ENCODE measurements at places on chromosomes 1 and 21.

DNA sequence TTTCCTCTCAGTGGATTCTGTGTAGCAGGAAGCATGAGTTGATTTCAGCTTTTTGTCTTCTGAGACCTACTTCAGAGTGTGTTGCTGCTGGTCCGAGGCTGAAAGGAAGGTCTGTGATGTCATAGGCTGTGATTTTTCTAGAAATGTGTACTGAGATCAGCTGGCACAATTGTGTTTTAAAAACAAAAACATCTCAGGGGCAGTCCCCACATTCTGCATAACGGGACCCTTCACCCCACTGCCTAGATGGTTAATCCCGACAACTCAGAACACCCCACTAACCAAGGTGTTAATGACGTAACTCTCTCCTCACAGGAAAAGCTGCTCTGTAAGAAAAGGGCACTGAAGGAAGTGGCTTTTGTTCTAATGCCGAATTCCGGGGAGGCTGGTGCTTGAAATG, 59.8 kb upstream of the PPP2R5A start:
- no peak for DNase-seq

GRCh38 chr1:115669002-115669673, 27.4 kb downstream of the VANGL1 start:
- DNase-seq, result no peak

DNA sequence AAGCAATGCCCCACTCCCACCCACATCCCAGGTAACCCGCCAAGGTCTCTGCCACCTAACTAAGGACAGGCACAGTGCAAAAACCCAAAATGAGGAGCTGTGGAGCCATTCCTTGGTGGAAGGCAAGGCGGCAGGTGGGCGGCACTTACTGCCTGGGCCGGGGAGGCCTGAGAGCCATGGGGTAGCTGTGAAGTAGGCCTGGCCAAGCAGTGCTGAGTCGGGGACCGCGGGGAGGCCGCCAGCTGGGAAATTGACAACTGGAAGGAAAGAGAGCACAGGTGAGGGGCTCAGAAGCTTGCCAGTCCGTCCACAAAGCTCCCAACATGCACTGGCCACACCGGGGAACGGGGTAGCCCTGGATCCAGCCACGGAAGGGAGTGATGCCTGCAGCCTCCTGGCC, 85.3 kb downstream of the NPHP4 start:
- no peak for DNase-seq

DNA sequence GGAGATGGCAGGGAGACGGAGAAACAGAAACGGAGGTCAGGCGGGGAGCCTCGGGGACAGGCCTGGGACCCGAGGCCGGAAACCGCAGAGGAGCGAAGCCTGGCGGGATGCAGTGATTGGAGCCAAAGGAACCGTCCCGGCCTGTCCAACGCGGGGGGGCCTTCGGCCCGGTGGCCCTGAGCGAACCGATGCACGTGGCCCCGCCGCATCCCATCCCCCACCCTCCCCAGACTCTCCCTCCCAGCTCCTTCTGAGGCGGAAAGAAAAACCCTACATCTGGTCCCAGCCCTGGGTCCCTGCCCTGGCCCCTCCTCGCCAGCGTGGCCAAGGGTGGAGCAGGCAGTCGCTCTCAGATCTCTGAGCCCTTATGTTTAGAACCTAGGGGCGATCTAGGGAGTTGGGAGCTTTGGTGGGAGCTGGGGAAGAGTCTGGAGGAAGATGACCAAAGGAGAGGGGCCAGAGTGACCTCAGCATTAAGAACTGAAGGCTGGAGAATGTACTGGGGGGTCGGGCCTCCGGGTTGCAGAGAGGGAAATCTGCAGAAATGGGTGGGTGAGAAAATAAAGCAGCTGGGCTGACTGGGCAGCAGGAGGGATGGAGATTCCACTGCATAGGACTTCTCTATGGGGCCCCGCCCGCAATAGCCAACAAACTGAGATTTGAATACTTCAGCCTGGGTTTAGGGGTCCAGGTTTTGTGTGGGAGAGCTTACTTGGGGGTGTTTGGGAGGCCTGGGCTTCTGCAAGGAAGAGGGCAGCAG, 1.5 kb upstream of the CRABP2 start:
- peak; percentile 78 for DNase-seq

DNA sequence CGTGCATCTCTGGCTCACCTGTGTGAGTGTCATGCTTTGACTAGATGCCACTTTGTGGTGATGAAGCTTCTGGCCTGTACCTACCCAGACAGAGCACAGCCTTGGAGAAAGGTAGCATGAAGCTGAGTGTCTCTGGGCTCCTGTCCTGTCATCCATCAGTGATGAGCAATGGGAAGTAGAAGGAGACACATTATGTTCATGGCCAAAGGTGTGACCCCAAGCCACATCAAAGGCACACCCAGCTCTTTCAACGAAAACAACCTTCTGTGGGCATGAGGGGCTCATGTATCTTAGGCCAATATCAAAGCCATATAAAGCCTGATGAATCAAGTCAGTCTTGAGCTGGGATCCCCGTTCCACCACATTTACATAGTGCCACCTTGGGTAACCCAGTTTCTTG, 1.0 kb upstream of the CLIC6 start:
- no peak for DNase-seq

DNA sequence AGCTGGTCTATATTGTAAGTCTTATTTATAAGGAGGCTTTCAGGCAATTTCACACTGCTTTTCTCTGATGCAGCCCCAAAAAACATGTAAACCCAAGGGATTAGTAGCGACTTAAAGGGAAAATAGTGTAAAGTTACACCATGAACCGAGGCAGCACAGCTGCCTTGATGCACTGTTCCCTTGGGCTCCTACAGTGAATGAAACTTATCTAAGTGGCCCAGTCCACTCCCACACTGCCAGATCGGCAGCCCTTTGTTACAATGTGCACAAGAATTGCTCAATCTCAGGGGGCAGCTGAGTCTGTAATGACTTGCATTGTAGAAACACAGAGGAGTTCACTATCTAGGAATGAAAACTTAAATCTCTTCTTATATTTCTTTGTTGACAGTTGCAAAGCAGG, 120.8 kb upstream of the ADGRL2 start:
- DNase-seq, result peak; percentile 35

- no peak for DNase-seq
These were observed 31.2 kb upstream of the IFNAR2 start for GRCh38 chr21:33198346-33199099.

DNA sequence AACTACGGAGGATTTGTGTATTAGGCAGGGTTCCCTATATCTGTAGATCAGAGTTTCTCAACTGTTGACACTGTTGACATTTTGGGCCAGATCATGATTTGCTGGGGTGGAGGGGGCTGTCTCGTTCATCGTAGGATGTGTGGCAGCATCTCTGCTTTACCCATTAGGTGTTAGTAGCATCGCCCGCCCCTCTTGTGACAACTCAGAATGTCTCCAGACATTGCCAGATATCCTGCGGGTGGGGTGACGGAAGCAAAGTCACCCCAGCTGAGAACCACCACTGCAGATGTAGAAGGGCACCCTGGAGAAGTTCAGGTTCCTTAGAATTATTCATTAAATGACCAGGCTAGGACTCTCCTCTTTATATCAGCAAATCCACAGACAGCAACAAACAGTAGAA, 125.9 kb downstream of the CLIC6 start:
- DNase-seq, result no peak

GRCh38 chr21:36976882-36977651, 10.6 kb upstream of the HLCS start:
- peak; percentile 60 for DNase-seq

DNA sequence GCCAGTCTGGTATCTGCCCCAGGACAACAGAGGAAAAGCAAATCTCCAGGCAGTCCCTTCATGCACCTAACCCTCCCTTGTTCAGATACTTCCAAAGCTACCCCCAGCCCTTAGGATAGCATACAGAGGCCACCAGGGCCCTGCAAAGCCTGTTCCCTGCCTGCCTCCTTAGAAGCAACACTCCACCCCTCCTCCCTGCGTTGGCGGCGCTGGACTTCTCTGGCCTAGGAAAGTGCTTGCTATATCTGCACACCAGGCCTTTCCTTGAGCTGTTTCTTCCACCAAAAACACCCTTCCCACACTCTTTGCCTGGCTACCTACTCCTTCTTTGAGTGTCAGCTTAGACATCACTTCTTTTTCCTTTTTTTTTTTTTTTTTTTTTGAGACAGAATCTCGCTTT, 61.3 kb downstream of the GRIK3 start:
- no peak for DNase-seq

DNA sequence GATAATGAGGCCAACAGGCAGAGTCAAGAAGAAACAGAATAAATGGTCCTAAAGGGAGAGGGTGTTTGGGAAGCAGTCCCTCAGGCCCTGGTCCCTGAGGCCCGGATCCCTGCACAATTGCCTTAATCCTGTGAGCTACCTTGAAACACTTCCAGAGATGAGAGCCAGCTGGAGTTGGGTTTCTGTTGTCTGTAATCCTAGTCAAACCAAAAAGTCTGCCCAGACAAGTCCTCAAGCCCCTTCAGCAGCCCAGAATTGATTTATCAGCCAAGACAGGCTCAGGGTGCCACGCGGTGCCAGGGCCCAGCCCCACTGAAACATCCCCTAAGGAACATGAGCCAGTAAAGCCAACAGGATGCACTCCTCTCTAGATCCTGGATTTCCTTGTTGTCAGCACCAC, 16.4 kb upstream of the CLSTN1 start:
- DNase-seq, result no peak

- DNase-seq, result no peak
These were observed 7.8 kb downstream of the STMN1 start for GRCh38 chr1:25898223-25899015.

DNA sequence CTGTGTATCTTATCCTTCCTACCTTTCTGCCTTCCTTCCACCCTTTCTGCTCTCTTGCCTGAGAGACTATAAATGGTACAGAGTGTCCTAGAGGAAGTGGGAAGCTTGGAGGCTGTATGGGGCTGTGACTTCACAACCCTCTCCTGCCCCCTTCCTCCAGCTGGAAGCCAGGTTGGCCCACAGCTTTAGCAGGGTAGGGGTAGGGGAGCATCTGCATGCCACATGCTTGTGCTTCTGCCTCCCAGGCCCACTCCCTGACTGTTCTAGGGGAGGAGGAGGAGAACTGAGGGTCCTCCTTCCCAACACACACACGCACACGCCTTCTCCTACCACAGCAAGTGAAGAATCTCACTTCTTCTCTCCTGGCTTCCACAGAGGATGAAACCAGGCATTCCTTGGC, 3.9 kb upstream of the SLC27A3 start:
- DNase-seq, result no peak

GRCh38 chr1:192826791-192827546, 18.1 kb downstream of the RGS2 start:
- DNase-seq, result no peak

DNA sequence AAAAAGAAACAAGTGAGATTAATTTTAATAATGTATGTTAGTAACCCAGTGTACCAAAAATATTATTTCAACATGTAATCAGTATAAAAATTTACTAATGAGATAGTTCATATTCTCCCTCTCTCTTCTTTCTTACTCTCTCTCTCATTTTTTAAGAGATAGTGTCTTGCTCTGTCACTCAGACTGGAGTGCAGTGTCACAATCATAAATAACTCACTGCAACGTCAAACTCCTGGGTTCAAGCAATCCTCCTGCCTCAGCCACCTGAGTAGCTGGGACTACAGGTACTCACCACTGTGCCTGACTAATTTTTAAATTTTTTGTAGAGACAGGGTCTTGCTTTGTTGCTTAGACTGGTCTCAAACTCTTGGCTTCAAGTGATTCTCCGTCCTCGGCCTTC, 123.9 kb downstream of the NRDC start:
- DNase-seq, result no peak

GRCh38 chr1:219812086-219812485, 116.3 kb downstream of the SLC30A10 start:
- no peak for DNase-seq

Measured in neuronal stem cell (in vitro differentiated cells).